Thoracic aorta (tissue), 2 donors: ENCODE measurements at places on chromosomes 13 and 19. TPM values are rescaled to one million over a fixed set of nuclear protein-coding genes. Genes with fewer than 3 reads are reported as not detected.

DNA sequence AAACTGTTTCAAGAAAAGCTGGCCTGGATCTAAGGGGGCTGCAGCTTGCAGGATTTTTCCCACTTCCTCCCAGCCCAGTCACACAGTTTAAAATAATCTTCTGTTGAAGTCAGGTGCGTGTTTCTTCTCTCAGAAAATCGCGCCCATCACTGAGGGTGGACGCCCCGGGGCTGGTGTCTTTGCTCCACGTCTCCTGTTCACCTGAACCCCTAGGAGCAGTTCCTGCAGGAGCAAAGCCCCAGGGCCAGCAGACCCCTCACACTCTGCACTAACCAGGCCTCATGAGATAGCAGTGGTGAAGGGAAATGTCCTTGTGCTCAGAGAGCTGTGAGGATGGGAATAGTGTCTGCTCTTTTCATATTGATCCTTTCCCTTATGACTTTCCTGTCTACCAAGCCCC is 920 bp upstream of the SIGLEC7 start:
- DNase-seq, result no peak

ZNF506 gene
- total RNA-seq, result 55.5 TPM

DNA sequence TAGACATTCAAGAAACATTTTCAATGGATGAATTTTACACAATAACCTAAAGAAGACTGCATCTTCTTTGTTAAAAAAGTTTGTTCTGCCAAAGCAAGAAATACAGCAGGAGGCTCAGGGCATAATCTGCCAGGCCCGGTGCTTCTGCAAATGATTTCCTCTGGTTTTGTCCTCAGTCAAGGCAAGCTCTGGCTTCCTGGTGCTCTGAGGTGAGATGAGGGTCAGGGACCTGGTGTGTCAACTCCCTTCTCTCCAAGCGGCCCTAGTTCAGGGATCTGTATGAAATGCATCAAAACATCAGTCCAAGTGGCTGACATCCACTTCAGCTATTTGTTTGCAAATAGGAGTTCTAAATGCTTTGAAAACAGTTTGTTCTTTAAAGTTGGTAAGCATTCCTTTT is 31.6 kb downstream of the LACC1 start:
- DNase-seq, result no peak

DNA sequence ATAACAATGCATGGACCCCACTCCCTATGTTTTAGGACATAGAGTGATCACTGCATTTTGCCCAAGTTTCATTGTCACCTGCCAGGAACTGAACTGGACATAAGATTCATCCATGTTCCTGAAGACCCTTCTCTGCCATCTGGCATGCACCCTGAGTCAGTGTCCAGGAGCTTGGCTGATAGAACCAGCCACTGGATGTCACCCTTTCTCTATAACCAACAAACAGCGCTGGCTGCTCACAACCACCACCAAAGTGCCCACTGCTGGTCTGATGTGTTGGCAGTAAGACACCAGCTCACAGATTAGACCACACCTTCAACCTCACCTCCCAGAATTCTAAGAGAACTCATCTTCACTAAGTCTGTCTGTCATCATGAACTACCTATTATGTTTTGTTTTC is 333.4 kb downstream of the ITGBL1 start:
- DNase-seq, result no peak

GRCh38 chr13:110138700-110139036 is 168.3 kb downstream of the COL4A1 start:
- DNase-seq, result no peak

DNA sequence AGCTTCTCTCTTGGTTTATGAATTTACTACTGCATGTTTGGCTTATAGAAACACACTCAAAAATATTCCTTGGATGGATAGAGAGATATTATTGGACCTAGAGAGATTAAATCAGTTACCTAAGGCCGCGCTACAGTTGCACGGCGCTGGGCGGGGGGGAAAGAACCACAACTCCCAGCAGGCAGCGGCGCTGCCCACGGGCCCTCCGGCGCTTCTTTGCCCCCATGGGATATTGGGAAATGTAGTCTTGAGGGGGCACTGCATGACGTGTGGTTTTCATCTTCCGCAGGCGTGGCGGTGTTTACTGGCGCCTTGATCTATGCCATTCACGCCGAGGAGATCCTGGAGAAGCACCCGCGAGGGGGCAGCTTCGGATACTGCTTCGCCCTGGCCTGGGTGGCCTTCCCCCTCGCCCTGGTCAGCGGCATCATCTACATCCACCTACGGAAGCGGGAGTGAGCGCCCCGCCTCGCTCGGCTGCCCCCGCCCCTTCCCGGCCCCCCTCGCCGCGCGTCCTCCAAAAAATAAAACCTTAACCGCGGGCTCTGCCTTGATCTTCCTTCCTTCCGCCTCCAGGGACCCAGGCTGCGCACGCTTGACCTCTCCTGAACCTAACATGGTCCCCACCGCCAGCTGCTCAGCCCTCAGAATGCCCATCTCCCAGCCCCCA is 4.8 kb downstream of the EMP3 start:
- DNase-seq, result no peak

GRCh38 chr13:96768524-96768923 is 225.8 kb downstream of the OXGR1 start:
- no peak for DNase-seq

GRCh38 chr19:5703819-5704818 is 14.0 kb downstream of the RPL36 start:
- DNase-seq, result no peak

- no peak for DNase-seq
These were observed 56.4 kb downstream of the GGACT start for GRCh38 chr13:100532090-100532766.

MAST3 gene
- 18.7 TPM for total RNA-seq

- DNase-seq, result no peak
These were observed 19.4 kb upstream of the F7 start for GRCh38 chr13:113086031-113086750.

DNA sequence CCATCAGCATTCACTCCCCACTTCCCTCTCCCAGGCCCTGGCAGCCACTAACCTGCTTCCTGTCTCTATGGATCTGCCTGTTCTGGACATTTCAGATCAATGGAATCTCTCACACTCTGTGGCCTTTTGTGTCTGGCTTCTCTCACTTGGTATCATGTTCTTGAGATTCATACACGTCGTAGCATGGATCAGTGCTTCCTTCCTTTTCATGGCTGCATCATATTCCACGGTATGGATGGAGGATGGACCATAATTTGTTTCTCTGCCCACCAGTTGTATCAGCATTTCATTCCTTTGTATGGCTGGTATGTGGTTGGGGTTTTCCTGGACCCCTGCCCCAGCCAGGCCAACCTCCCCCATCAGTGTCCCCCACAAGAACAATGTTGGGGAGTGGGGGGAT is 36.2 kb downstream of the MYO9B start:
- no peak for DNase-seq

DNA sequence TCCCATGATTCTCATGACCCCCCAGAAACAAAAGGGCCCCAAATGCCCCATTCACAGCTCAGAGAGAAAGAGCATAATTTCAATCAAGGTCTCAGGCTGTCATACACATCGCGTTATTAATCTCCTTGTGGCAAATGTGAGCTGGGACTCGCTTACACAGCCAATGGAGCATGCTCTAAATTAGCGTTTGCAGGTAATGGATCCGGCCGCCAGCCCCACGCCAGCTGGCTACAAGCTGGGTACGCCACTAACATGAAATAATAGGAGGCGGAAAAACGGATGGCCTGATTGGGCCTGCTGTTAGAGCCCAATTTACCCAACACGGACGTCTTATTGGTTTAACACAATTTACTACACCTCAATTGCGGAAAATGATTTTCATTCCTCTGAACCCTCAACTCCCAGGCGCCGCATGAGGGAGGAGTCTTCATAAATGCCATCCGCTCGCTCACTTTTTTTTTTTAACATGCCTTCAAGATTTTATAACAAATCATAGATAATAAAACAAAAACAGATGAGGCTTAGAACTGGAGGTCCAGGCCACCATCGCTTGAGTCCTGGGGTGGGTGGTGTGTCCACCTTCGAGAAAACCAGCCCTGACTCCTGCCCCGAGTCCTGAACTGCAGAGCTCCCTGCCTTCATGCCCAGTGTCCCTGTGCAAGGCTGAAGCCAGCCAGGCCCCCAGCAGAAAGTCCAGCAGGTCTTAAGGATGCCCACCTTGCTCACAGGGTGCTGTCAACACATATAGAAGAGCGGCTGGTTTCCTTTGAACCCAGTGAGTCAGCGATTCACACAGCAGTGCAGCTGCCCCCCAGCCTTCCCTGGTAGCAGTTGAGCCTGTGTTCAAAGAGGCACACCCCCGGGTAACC is 62.1 kb downstream of the PEPD start:
- no peak for DNase-seq

DNA sequence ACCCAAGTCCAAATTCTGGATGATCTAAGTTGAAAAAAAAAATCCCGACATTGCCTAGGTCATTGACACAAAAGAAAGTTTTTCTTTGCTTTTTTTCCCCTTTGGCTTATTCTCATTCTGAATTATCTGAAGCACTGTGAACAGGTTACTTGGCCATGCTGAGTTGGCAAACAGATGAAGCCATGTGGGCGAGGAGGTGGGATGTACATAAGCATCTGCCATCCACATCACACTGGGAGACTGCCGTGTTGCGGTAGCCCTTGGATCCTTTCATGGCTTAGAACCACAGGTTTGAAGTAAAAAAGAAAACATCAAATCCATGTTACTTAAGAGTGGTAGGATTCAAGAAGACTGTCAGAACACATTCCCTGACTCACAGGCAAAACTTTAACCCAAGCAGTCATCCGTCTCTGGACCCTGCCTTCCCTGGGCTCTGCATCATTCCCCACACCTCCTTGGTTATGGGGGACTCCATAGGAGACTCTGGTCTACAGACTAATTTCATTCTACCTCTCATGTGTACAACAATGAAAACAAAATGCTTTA is 242.5 kb upstream of the SERP2 start:
- no peak for DNase-seq

DNA sequence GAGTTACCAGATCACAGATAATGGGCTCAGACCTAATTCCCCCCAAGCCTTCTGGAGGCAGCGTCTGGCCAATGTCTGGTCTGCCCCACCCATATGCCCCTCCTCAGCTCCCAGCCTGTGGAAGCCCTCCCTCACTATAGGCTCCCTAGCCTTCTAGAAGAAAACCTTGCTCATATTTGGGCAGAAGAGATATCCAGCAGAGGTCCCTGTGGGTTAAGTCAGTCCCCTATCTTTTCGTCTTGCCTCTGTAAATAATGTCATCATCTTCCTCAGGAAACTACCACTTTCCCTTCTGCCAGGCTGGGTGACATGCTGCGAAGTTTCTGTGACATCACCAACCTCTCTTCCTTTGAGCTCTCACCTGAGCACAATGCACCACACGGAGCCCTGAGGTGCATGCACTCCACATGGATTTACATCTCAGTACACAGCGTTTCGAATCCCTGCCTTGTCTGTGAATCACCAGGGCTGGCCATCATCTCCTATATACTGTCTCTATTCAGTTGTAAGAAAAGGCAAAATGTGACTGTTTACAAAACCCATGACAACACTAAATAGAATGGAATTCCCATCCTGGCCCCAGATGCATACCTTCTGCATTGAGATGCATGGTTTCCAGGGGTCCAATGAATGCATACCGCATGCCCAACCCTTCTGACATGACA is 112.8 kb downstream of the CRYL1 start:
- DNase-seq, result no peak

DNA sequence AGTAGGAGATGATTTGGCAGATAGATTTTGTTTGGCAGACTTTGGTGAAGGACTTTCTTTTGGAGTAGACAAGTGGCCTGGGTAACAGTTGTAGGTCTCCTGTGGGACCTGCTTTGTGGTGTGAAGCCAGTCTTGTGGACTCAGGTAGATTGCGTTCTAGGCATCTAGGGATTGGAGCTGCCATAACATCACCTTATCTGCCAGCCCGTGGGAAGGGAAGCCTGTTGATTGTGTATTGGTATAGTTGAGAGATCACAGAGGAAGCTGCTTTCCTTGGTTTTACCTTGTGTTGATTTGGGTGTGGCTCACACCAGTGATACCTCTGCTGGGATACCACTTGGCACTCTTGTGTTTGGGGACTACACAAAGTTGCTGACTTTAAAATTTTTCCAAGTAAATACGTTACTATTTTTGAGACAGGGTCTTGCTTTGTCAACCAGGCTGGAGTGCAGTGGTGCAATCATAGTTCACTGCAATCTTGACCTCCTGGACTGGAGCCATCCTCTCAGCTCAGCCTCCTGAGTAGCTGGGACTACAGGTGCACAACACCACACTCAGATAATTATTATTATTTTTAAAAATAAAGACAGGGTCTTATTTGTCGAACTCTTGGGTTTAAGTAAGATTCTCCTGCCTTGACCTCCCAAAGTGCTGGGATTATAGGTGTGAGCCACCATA is 7.8 kb downstream of the HNRNPM start:
- DNase-seq, result no peak

DNA sequence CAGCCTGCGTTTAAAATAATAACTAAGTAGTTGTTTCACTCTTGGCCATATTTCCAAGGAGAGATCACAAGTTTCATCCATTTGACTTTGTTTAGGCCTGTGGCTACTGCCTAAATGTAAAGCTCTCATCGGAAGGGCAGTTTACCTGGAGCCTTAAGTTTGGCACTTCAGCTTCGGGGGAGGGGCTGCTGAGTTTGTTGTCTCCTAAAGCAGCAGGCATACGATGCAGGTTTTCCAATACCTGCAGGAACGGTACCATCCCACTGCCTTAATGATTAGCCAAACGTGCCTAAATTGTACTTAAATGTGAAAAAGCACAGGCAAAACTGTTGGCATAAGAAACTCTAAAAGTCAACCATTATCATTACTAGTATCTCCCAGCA is 63.1 kb downstream of the CRYL1 start:
- DNase-seq, result no peak

GRCh38 chr13:100044936-100045335 is 44.0 kb upstream of the PCCA start:
- DNase-seq, result no peak

DPF1 gene
- total RNA-seq, result 0.85 TPM

- DNase-seq, result no peak
These were observed 177.5 kb downstream of the FOXO1 start for GRCh38 chr13:40488869-40489391.

DNA sequence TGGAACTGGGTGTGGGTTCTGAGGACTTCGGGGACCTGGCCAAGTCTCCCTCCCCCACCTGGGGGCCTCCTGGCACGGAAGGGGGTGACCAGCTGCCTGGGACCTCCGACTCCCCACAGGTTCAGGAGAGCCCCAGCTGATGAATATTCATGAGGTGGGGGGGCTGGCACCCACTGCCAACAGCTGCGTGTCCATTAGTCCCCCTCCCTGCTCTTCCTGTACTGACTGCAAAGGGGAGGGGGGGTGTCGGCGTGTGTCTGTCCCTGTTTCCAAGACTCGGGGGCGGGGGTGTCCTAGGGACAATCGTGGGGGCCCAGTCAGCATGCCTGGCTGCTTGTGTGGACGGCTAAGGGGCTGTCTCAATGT is 10.6 kb upstream of the NFIX start:
- DNase-seq, result no peak
